ENCODE measurements at places on chromosomes 13 and 19. TPM values are rescaled to one million over a fixed set of nuclear protein-coding genes. Genes with fewer than 3 reads are reported as not detected.

The ECSIT gene
- total RNA-seq = 36.9 TPM

DNA sequence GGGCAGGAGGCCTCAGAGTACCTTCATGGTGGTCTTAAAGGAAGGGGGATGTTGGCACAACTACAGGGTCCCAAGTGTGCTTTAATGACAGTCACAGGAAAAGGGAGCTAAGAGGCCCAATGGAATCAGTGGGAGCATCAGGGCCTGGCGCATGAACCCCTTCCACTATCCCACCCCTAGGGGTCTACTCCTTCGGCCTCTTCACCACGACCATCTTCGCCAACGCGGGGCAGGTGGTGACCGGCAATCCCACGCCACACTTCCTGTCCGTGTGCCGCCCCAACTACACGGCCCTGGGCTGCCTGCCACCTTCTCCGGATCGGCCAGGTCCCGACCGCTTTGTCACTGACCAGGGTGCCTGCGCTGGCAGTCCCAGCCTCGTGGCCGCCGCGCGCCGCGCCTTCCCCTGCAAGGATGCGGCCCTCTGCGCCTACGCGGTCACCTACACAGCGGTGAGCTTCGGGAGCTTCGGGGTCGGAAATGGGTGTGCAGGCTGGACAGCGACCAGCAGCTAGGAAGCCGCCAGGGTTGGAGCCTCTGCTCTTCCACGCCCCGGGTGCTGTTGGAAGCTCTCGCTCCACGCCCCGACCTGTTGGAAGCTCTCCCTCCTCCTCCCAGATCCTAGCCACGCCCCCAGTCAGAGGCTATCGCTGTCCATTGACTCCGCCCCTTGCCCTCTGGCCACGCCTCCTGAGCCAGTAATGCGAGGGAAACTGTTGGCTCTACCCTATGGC is 6.0 kb downstream of the PLPPR2 start:
- DNase-seq = peak; percentile 57

The ZNF440 gene
- total RNA-seq = 11.2 TPM

DNA sequence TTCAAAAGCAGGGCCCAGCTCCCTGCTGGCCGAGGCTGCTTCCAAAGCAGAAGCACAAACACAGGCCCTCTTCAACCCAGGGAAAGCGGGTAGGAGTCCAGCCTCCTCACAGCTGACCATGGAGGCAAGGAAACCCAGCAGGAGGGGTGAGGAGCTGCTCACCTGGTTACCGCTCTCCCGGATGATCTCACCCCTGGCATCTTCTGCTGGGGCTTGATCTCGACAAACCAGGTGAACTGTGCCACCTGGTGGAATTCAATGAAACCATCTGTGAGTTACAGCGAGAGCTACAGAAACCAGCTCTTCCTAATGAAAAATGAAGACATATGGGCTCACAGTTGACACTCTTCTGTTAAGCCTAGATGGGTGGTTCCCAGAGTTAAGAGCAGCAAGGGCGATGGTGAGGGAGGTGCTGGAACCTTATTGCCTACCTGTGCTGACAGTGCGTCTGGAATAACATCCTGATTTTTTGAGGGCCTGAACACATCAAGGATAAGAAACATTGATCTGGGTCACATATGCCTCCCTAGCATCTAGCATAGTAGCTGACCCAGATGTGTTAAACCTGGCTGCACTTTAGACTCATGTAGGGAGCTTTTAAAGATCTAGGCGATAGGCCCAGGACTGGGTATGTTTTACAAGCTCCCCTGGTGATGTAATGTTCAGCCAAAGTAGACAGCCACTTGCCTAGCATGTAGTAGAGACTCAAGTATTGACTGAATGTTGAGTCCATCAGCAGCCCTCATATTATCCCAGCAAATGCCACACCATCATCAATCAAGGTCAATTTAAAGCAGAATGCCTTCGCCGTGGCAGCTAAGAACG is 6.1 kb downstream of the DHRS12 start:
- peak; percentile 68 for DNase-seq

DNA sequence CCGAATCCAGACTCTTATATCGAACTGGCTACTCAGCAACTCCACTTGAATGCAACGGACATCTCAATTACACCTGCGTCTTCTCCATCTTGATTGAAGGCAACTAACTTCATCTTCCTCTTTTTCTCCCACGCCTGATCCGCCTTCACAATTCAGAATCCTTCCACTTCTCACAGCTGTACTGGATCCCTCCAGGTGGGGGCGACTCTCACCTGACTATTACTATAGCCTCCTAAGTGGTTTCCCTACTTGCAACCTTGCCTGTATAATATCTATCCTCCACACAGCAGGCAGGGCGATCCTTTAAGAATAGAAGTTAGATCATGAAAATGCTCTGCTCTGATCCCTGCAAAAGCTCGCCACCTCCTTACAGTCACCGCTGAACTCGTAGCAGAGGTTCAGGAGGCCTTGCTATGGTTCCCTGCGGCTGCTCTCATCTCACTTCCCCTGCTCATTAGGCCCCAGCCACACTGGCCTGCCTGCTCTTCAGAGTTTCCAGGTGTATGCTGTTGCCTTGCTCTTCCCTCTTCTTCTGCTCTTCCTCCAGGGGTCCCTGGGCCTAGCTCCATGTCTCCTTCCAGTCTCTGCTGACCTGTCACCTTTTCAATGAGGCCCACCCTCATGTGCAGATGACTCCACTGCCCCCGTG is 31.9 kb downstream of the RFXAP start:
- DNase-seq = no peak

- no peak for DNase-seq
Measured at GRCh38 chr13:41751277-41751676, 209.6 kb downstream of the VWA8 start.

The ZNF723 gene
- not detected for total RNA-seq

Data from osteoblast (primary cell).